ENCODE measurements at places on chromosomes 4 and X.

GRCh38 chr4:57544811-57545654 lies 434.8 kb upstream of the IGFBP7 start:
- DNase-seq = no peak

- no peak for DNase-seq
Measured at GRCh38 chr4:106315476-106315967, 487 bp downstream of the TBCK start.

DNA sequence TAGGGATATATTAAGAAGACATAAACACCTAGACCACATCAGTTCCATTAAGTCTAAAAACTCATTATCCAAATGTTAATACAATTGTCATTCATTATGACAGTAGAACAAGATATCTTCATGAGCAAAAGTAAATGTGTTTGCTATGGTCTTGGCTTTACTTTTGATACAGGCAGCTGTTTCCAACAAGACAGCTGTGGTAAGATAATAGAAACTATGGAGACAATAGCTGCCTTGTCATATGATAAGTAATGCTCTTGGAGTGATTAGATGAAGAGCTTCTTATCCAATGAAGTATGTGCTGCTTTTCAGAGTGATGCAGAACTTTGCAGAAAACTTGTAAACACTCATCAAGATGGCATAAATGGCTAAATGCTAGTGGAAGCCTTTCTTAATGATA lies 1066.0 kb downstream of the FSTL5 start:
- no peak for DNase-seq

DNA sequence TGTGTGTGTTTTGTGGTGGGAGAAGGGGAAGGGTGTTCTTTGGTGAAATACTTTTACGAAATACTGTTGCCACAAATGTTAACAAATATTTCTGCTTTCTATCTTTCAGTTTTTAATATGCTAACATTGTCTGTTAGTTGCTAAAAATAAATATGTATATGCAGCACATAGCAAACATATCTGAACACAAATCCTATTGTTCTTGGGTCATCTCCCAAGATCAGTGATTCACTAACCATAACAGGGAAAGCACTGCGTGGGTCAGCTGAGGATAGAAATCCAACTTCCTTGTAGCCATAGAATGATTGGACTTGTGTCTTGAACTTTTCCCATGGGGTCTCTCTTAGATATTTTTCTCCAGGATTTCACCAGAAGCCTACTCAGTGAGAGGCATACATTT lies 250.3 kb upstream of the FAM47A start:
- no peak for DNase-seq

- no peak for DNase-seq
Measured at GRCh38 chr4:10326075-10326474, 131.2 kb downstream of the ZNF518B start.

GRCh38 chrX:3293251-3293650 lies 53.2 kb downstream of the MXRA5 start:
- no peak for DNase-seq

DNA sequence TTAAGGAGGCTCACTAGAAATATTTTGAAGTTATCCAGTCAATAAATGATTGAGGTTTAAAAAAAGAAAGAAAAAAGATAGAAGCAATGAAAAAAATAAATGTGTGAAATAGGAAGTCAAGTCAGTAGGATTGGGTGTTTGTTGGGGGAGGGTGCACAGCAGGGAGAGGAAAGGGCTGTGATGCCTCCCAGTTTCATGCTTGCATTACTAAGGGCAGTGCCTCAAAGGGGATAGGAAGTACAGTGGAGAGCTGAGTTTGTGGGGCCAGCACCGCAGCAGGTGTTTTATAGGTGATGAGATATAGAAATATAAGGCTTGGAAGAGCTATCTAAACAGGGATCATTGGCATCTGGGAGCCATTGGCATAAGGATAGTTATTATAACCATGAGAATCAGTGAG lies 919.2 kb downstream of the STIM2 start:
- no peak for DNase-seq

DNA sequence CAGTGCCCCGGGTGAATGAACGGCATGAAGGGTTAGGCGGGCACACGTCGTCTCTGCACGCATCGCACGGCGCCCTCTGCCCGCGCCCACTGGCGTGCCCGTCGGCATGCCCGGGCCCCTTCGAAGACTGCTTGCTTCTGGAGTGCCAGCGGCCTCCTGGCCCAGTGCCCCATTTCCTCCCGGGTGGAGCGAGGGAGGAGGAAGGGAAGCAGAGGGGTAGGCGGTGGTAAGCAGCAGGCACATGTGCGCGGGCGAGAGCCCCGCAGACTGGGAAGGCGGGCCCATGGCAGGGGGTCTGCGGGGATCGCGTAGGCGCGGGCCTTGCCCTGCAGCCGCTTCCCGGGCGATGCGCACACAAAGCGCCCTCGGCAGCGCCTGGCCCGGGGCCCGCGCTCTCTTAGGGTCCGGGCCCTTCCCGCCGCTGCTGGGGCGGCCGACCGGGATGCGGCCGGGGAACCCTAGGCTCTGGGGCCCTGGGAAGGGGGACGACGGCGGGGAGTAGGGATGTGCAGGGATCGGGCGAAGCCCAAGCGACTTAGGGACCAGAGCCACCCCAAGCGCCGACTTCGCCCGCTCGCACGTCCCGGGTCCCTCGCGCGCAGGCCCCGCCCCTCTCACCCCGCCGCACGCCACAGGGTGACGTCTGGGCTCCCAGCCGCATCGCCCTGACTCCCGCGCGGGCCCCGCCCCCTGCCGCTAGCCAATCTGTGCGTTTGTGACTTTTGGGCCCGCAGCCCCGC lies 866 bp upstream of the EMD start:
- DNase-seq = no peak

- DNase-seq = no peak
Measured at GRCh38 chr4:140837736-140838135, 81.6 kb upstream of the TBC1D9 start.

GRCh38 chrX:119984652-119985051 lies 41.1 kb upstream of the NKAP start:
- DNase-seq = no peak

DNA sequence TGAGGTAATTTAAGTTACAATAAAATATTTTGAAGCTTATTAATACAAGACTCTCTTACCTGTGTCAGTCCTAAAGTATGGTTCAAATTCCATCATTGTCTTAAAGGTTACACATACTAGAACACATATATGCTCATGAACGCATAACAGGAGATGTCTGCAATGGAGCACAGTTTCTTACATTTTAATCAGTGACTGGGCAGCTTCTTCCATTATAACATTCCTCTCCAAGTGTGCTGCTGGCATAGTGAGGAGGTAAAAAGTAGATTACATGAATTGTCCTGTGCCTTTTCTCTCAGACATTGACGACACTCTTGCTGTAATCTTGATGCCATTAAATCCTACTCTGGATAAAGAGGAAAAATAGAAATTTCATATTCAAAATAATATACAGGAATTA lies 40.8 kb upstream of the GRID2 start:
- DNase-seq = no peak

Data from activated CD4-positive, alpha-beta T cell treated with anti-CD3 and anti-CD28 coated beads, Interleukin-2, amount 50 U/mL, for 24 hours (primary cell).